ENCODE measurements at places on chromosomes 12 and 14.

- no peak for DNase-seq
These were observed 326.4 kb downstream of the NUAK1 start for GRCh38 chr12:105812366-105812765.

GRCh38 chr14:72686101-72686500, 207.8 kb downstream of the DPF3 start:
- peak; percentile 23 for DNase-seq

- DNase-seq: peak; percentile 52
These were observed 17.7 kb upstream of the NEDD1 start for GRCh38 chr12:96889273-96889933.

- DNase-seq: no peak
These were observed 5.6 kb downstream of the SYNE3 start for GRCh38 chr14:95510804-95511203.

DNA sequence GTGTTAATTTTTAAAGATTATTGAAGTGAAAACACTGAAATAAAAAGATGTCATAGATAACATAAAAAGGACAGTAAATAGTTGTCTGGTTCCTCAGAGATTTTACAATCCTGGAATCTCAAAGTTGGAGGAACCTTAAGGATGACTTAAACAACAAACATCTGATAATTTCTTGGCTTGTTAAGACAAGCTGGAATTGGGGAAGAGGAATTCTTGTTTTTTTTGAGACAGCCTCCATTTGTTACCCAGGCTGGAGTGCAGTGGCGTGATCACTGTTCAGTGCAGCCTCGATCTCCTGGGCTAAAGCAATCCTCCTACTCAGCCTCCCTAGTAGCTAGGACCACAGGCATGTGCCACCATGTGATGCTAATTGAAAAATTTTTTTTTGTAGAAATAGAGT, 2.3 kb downstream of the ZNF410 start:
- no peak for DNase-seq

GRCh38 chr12:5259523-5259922, 172.4 kb upstream of the NTF3 start:
- DNase-seq: no peak
